ENCODE measurements at places on chromosomes 1 and 21.

- H3K4me1 ChIP-seq, result no peaks in the 10 kb centered on the region
- no peaks in the 10 kb centered on the region for H3K36me3 ChIP-seq
- H3K27me3 ChIP-seq, result no peaks in the 10 kb centered on the region
- H3K27ac ChIP-seq, result no peak overlapping the region
- H3K4me3 ChIP-seq, result no peak overlapping the region
- no peak for DNase-seq
Measured at GRCh38 chr1:209397371-209397770, 186.1 kb upstream of the CAMK1G start.

GRCh38 chr1:219041141-219041540, 132.5 kb upstream of the LYPLAL1 start:
- H3K4me3 ChIP-seq, result no peak overlapping the region
- no peaks in the 10 kb centered on the region for H3K36me3 ChIP-seq
- DNase-seq, result no peak
- no peak overlapping the region for H3K27ac ChIP-seq
- no peaks in the 10 kb centered on the region for H3K4me1 ChIP-seq

DNA sequence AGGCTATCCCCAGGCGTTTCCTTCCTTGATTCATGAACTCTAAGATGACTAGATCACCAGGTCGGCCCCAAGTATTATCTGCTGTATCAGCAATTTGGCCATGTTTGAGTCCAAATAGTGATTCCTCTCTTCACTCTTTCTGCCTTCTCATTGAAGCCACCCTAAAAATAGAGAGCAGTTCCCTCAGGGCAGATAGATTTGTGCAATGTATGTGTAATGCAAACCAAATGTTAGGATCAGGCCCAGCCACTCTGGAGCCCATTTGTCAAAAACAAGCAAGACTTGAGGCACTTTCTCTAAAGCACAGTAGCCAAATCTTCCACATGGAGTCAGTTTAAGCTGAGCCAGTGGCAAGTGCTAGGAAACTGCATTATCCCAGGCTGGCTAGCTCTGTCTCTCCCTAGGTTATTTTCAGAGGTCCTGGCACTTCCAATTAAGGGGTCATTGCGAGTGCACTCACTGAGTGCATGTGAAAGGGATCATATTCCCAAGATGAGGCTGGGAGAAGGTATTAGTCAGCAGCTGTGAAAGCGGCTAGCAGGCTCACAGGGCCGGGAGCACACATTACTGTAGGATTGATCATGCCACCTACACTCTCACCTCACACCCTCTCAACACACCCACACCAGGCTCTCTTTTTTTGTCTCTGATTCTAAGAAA, 97.9 kb upstream of the RAB3GAP2 start:
- no peaks in the 10 kb centered on the region for H3K36me3 ChIP-seq
- no peaks in the 10 kb centered on the region for H3K4me1 ChIP-seq
- H3K27ac ChIP-seq, result no peak overlapping the region
- DNase-seq, result no peak
- no peak overlapping the region for H3K4me3 ChIP-seq
- H3K27me3 ChIP-seq, result 0 out of 2 replicates have a peak, but pooled peaks cover under 1% of the 10 kb centered on the region

- H3K27ac ChIP-seq, result no peak overlapping the region
- no peaks in the 10 kb centered on the region for H3K4me1 ChIP-seq
- H3K4me3 ChIP-seq, result no peak overlapping the region
- peaks cover 28% of the 10 kb centered on the region for H3K36me3 ChIP-seq
Measured at GRCh38 chr1:1561801-1562470, 12.7 kb downstream of the SSU72 start.

DNA sequence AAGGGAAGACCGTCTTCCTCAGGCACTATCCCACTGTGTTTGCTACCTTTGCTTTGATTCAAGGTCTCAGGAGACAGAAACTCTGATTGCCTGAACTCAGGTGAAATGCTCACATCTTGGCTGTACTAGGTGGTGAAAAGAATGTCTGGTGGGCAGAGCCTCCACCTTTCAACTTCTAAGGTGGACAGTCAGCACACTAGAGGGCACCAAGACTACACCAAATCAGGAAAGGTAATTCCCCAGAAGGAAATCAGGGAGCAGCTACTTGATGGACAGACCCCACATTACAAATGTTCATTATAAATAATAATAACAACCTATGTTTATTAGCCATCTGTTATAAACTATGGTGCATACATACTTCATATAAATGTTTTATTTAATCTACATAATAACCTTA, 220.9 kb downstream of the ATG4C start:
- H3K27me3 ChIP-seq, result no peaks in the 10 kb centered on the region
- no peaks in the 10 kb centered on the region for H3K36me3 ChIP-seq
- H3K4me3 ChIP-seq, result no peak overlapping the region
- H3K27ac ChIP-seq, result no peak overlapping the region
- no peak for DNase-seq

DNA sequence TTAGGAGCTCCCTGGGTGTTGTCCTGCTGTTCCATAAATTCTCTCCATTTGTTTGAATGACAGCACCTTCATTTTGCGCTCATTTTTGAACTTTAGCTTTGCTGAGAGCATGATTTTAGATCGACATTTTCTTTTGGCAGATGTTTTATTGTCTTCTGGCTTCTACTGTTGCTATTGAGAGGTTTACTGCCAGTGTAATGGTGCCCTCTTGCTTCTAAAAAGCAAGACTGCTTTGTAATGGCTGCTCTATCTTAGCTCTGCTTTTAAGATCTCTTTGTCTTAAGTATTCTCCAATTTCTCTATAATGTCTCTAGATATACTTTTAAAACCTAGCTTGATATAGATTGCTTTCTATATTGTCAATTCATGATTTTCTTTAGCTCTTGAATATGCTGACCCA, 27.8 kb downstream of the THEM4 start:
- H3K27ac ChIP-seq, result no peak overlapping the region
- no peak for DNase-seq
- no peak overlapping the region for H3K4me3 ChIP-seq

DNA sequence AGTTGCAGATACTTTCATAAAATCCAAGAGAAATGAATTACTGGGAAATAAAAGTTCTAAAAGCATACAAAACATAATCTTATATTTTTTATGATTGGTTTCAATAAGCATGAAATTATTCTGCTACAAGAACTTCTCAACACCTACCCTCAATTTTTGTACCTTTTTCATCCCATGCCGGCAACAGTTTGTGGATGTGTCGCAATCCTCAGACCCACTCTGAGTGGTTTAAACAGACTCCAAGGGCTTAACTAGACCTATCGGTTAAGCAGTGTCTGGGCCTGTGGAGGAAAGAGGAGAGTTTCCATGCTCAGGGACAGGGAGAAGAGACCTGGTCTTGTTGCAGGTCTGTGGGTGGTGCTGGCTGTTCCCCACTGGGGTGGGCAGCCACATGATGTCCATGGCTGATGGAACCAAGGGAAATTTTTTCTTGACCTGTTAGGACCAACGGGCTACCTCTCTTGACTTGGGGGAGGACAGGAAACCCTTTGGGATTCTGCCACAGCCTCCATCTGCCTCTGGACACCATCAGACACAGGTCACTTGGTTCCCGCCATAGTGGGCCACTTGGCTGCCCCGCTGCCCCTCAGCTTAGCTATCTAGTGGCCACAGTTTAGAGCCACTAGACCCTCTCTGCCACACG, 81.1 kb upstream of the CLDN14 start:
- H3K4me1 ChIP-seq, result no peaks in the 10 kb centered on the region
- H3K4me3 ChIP-seq, result no peak overlapping the region
- no peaks in the 10 kb centered on the region for H3K27me3 ChIP-seq
- no peak overlapping the region for H3K27ac ChIP-seq
- H3K36me3 ChIP-seq, result no peaks in the 10 kb centered on the region

DNA sequence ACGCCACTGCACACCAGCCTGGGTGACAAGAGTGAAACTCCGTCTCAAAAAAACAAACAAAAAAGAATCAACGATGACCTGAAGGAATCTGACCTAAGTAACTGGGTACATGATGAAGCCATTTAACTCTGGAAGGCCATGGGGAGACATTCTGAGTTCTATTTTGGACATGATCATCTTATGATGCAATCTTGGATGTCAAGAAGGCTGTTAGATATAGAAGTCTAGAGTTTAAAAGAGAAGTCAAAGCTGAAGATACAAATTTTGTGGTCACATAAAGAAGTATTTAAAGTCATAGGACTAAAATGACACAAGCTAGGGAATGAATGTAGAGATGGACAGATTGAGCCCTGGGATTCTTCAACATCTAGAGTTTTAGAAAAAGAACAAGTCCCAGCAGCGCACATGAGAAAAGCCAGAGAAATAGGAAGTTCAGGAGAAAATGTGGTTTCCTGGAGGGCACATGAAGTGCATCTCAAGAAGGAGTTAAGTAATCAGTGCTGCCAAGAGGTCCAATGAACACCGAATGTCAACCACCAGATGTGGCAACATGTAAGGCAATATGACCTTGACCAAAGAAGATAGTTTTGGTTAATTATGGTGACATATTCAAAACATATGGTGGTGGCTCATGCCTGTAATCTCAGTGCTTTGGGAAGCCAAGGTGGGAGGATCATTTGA, 26.8 kb downstream of the ELK4 start:
- DNase-seq, result no peak
- no peak overlapping the region for H3K27ac ChIP-seq
- H3K27me3 ChIP-seq, result no peaks in the 10 kb centered on the region
- H3K4me3 ChIP-seq, result no peak overlapping the region
- peaks cover 2% of the 10 kb centered on the region for H3K36me3 ChIP-seq
- peaks cover 17% of the 10 kb centered on the region for H3K4me1 ChIP-seq

GRCh38 chr1:88180449-88181108, 503.5 kb upstream of the PKN2 start:
- no peaks in the 10 kb centered on the region for H3K4me1 ChIP-seq
- peak; percentile 35 for DNase-seq
- H3K27me3 ChIP-seq, result no peaks in the 10 kb centered on the region
- H3K4me3 ChIP-seq, result no peak overlapping the region

- peak overlapping the region; percentile 8 for H3K27ac ChIP-seq
- peaks cover 17% of the 10 kb centered on the region for H3K36me3 ChIP-seq
- H3K4me1 ChIP-seq, result peaks cover 13% of the 10 kb centered on the region
Measured at GRCh38 chr1:54884135-54884586, 2.8 kb downstream of the DHCR24 start.

GRCh38 chr1:100629391-100629790, 90.2 kb upstream of the VCAM1 start:
- no peak overlapping the region for H3K27ac ChIP-seq
- no peaks in the 10 kb centered on the region for H3K4me1 ChIP-seq
- no peak for DNase-seq
- H3K36me3 ChIP-seq, result no peaks in the 10 kb centered on the region
- H3K27me3 ChIP-seq, result no peaks in the 10 kb centered on the region

DNA sequence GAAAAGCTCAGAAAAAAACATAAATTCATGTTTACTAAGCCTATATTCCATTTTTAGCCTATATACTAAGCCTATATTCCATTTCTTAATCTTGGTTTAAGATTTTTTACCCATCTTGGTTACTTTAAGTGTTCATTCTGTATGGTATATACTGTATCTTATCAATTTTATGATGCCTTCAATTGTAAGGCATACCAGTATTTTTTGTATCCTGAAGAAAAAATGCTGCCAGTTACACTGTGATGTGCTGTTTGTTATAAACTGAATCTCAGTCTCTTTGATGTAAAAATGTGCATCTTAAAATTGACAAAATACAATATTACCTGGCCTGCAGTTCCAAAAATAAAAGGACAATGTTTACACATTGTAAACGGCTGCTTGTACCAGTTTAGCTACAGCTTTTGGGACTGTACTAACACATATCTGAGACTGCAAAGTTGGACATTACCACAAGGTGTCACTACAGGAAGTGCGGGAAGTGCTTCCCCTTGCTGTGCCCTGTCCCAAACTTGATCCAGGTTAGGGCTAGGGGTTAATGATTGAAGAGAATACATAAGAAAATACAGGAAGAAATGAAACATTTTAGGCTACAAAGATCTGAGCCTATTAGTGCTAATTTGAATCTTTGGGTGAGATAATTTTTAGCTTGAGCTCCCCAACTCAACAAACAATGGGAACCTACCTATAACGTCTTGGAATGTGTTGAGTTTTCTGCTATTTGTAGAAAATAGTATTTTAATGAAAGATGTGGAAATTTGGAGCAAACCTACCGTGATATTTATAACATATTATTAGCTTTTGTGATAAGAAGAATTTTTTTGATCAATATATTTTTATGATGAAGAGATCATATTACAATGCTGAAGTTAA, 108.9 kb downstream of the LBR start:
- no peaks in the 10 kb centered on the region for H3K27me3 ChIP-seq
- H3K4me1 ChIP-seq, result no peaks in the 10 kb centered on the region
- peak; percentile 2 for DNase-seq

GRCh38 chr21:34075760-34076660, 2.6 kb downstream of the MRPS6 start:
- peaks cover 13% of the 10 kb centered on the region for H3K4me1 ChIP-seq
- peak overlapping the region; percentile 54 for H3K27ac ChIP-seq
- H3K36me3 ChIP-seq, result no peaks in the 10 kb centered on the region
- H3K27me3 ChIP-seq, result no peaks in the 10 kb centered on the region

GRCh38 chr1:46130121-46130520, 2.3 kb downstream of the PIK3R3 start:
- peaks cover 16% of the 10 kb centered on the region for H3K4me1 ChIP-seq
- no peaks in the 10 kb centered on the region for H3K27me3 ChIP-seq
- no peak for DNase-seq
- H3K36me3 ChIP-seq, result no peaks in the 10 kb centered on the region

GRCh38 chr1:199550199-199551065, 477.1 kb upstream of the NR5A2 start:
- H3K27ac ChIP-seq, result no peak overlapping the region
- H3K27me3 ChIP-seq, result no peaks in the 10 kb centered on the region
- no peaks in the 10 kb centered on the region for H3K36me3 ChIP-seq

- no peak overlapping the region for H3K4me3 ChIP-seq
- no peaks in the 10 kb centered on the region for H3K27me3 ChIP-seq
- no peaks in the 10 kb centered on the region for H3K4me1 ChIP-seq
- H3K27ac ChIP-seq, result no peak overlapping the region
- no peaks in the 10 kb centered on the region for H3K36me3 ChIP-seq
- DNase-seq, result no peak
Measured at GRCh38 chr1:172946814-172947507, 103.8 kb downstream of the TNFSF18 start.

- no peaks in the 10 kb centered on the region for H3K27me3 ChIP-seq
- H3K4me3 ChIP-seq, result no peak overlapping the region
- no peak for DNase-seq
- H3K27ac ChIP-seq, result no peak overlapping the region
- no peaks in the 10 kb centered on the region for H3K4me1 ChIP-seq
Measured at GRCh38 chr1:190453550-190453949, 24.1 kb downstream of the BRINP3 start.

GRCh38 chr21:32545948-32546441, 39.3 kb downstream of the TCP10L start:
- H3K27me3 ChIP-seq, result no peaks in the 10 kb centered on the region
- no peaks in the 10 kb centered on the region for H3K4me1 ChIP-seq
- no peak for DNase-seq
- no peaks in the 10 kb centered on the region for H3K36me3 ChIP-seq
- H3K27ac ChIP-seq, result no peak overlapping the region
- H3K4me3 ChIP-seq, result no peak overlapping the region

DNA sequence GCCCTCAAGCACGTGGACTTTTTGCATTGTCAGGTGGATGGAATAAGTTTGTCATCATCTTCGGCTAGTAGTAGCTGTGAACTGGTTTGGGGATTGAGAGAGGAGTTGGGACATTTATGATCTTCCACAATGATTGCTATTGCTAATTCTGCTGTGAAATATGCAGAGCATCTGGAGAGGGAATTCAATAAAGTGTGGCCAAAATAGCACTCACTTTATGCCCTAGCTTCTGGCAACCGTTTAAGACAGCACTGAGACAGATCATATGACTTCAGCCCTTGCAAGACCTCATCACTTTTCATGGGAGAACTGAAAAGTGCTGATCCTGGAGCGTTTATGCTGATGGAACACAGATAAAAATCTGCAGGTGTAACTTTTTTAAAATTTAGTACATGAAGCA, 360.8 kb downstream of the GPATCH2 start:
- no peaks in the 10 kb centered on the region for H3K27me3 ChIP-seq
- DNase-seq, result no peak
- no peak overlapping the region for H3K27ac ChIP-seq
- H3K4me1 ChIP-seq, result no peaks in the 10 kb centered on the region
- no peak overlapping the region for H3K4me3 ChIP-seq

Measured in GM12878 (cell line).